ENCODE measurements at places on chromosomes 4 and X. TPM values are rescaled to one million over a fixed set of nuclear protein-coding genes. Genes with fewer than 3 reads are reported as not detected.

The S100G gene
- total RNA-seq, result not detected

The TCEAL7 gene
- total RNA-seq, result 16.6 TPM

The VMA21 gene
- total RNA-seq, result 142 TPM

The ADRA2C gene
- total RNA-seq, result 5.9 TPM

The BEX3 gene
- total RNA-seq, result 187 TPM

DNA sequence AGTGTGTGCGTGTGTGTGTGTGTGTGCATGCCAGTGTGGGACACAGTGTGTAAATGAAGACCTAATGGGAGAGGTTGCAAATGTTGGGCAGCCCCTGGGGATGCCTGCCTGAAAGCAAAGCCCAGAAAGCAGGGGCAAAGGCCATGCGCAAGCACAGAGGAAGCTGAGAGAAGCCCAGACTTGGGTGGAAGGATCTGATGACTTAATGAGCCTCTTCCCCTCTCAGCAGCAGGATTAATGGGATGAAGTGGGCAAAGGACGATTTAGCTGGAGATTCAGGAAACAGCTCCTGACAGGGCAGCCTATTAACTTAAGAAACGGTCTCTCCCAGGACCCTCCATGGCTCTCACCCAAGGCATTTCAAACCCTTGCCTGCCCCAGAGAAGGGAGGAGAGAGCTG is 107.3 kb downstream of the EFNB1 start:
- no peak for DNase-seq

GRCh38 chrX:13432414-13433297 is 112.8 kb upstream of the ATXN3L start:
- DNase-seq, result peak; percentile 88

GRCh38 chrX:151153086-151153485 is 23.3 kb upstream of the GPR50 start:
- DNase-seq, result peak; percentile 75

DNA sequence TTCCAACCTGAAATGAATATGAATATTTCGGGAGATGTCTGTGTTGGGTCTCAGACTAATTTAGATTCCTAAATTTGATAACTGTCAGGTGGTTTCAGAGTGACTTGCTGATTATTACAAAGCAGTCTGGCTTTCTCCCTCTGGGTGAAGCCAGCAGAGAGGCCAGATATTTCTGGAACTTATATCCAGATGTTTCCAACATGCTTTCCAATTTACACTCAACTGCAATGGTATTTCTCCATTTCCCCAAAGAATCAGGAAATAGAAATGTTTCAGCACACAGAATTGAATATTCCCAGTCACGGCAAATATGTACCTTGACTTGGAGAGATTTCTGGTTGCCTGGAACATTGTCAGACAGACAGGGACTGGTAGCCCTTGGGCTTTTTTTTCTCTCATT is 48.5 kb upstream of the EGFL6 start:
- no peak for DNase-seq

DNA sequence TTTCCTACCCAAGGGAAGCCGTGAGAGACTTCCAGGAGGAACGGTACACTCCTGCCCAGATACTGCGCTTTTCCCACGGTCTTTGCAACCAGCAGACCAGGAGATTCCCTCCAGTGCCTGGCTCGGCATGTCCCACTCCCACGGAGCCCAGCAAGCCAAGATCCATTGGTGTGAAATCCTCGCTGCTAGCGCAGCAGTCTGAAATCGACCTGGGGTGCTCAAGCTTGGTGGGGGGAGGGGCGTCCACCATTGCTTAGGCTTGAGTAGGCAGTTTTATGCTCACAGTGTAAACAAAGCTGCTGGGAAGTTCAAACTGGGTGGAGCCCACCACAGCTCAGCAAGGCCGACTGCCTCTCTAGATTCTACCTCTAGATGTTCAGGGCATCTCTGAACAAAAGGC is 284.8 kb upstream of the FGF13 start:
- DNase-seq, result no peak

- no peak for DNase-seq
These were observed 92.2 kb downstream of the NHSL2 start for GRCh38 chrX:72002875-72003274.

DNA sequence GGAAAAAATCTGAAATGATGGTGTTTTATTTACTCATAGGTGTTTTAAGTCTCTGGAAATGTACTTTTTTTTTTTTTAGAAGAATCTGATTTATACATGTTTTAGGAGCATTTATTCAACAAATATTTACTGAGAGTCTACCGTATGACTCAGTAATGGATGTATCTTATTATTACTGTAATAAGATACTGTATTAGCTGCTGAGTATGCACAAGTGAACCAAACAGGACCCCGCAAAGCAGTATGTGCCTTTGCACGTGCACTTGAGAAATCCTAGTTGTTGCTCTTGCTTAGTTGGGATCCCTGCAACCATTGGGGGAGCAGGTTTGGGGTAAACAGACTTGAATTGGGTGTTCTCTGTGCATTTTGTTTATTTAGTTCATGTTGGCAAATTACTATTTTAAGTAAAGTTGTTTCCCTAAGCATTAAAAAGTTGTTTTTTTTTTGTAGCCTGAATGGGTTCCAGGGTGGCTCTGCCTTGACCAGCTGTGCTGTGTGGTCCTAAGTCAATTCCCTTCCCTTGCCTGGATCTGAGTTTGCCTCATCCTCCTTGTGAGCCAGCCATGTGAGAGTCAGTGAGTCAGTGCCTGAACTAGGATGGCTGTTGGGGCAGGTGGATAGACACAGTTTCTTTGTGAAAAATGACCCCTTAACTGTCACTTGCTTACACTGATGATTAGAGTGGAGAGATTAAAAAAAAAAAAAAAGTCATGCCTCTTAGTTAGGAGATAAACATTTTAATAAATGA is 27.7 kb downstream of the DCUN1D4 start:
- no peak for DNase-seq

GRCh38 chrX:80816051-80816450 is 6.4 kb upstream of the BRWD3 start:
- DNase-seq, result no peak

GRCh38 chr4:182826391-182826790 is 90.8 kb downstream of the DCTD start:
- no peak for DNase-seq

GRCh38 chr4:122854447-122855352 is 28.1 kb downstream of the FGF2 start:
- no peak for DNase-seq

GRCh38 chrX:1725472-1725871 is 110.6 kb downstream of the ASMT start:
- DNase-seq, result no peak

DNA sequence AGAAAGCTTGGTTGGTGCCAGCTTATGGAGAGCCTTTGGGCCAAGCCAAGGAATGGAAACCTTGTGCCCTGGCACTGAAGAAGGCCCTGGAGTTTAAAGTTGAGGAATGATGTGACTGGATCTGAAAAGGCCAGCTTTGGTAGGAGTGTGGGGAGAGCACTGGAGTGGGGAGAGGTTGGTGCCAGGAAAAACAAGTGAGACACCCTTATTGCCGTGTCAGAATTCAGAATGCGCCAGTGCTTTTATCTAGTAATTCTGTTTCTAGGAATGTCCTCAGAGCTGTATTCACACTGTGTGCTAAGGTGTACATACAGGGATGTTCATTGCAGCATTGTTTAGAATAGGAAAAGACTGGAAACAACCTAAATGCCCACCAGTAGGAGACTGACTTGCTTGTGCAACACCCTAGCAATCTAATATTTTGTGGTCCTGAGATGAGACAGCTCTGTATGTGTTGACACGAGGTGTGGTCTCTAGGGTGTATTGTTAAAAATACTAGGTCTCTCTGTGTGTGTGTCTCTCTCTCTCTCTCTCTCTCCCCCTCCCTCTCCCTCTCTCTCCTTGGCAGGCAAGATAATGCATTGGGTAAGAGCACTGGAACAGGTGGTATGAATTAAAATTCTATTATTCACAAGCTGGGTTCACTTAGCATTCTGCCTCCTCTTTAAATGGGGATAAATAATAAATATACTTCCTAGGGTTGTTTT is 107.8 kb downstream of the GATB start:
- no peak for DNase-seq

- DNase-seq, result no peak
These were observed 1.5 kb downstream of the COX18 start for GRCh38 chr4:73067971-73068394.

- no peak for DNase-seq
These were observed 14.4 kb downstream of the OGT start for GRCh38 chrX:71547339-71547738.

Measured in A172 (cell line).